ENCODE measurements at places on chromosomes 11 and 22. TPM values are rescaled to one million over a fixed set of nuclear protein-coding genes. Genes with fewer than 3 reads are reported as not detected.

DNA sequence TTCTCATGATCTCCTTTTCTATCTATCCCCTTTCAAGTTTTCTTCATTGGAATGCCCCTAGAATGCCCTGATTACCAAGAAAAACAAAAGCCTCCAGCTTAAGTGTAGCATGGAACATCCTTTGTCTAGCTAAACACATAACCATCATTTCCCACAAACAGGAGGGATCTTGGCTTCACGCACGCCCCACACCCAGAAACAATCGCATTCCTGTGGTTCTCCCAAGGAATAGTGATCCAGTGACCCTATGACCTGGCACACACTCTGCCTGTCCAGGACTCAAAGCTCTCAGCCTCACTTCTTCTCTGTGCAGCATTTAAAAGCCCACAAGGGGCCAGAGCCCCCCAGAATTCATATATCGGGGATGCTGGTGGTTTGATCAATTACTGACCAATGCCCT, 9.3 kb upstream of the POU2AF1 start:
- no peaks in the 10 kb centered on the region for H3K4me1 ChIP-seq
- no peak for DNase-seq
- no peaks in the 10 kb centered on the region for H3K27me3 ChIP-seq
- no peak overlapping the region for H3K27ac ChIP-seq
- H3K4me3 ChIP-seq: no peak overlapping the region

PATE3 gene
- not detected for total RNA-seq

GRCh38 chr22:33461698-33462434, 403.7 kb upstream of the SYN3 start:
- no peaks in the 10 kb centered on the region for H3K27me3 ChIP-seq
- no peaks in the 10 kb centered on the region for H3K36me3 ChIP-seq
- no peak overlapping the region for H3K27ac ChIP-seq
- no peak overlapping the region for H3K4me3 ChIP-seq
- DNase-seq: no peak

DNA sequence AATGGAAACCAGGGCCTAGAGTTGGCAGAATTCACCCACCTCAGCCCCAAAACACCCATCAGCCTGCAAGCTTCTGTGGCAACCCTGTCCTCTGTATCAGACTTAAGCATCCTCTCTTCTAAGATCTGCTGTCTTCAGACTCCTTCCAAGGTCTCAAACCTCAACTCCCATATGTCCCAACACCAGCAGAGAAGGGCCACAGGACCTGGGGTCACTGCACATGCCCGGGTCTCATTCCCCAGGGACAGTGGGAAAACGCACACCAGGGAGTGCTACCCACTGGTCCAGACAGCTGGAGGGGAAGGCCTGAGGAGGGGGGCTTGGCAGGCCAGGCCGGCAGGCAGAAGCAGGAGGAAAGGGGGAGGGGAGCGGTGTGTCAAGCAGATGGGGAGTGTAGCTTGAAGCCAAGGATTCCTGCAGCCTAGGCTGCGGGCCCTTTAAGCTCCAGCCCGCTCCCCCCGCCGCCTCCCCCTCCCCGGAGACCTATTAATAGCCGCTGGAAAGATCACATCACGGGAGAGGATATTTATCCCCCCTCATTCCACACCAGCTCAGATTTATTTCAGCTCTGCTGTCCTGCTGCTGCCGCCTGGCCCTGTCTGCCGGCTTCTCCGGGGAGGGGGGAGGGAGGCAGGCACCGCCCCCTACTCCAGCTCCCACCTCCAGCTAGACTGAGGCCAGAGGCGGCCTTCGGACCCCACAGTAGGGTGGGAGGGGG, 16.7 kb downstream of the BCL9L start:
- peaks cover 68% of the 10 kb centered on the region for H3K4me1 ChIP-seq
- H3K27me3 ChIP-seq: no peaks in the 10 kb centered on the region
- H3K27ac ChIP-seq: peak overlapping the region; percentile 86
- peak overlapping the region; percentile 50 for H3K4me3 ChIP-seq
- DNase-seq: peak; percentile 84

SCYL1 gene
- total RNA-seq: 74.4 TPM

OR52N4 gene
- total RNA-seq: 0.93 TPM

DNA sequence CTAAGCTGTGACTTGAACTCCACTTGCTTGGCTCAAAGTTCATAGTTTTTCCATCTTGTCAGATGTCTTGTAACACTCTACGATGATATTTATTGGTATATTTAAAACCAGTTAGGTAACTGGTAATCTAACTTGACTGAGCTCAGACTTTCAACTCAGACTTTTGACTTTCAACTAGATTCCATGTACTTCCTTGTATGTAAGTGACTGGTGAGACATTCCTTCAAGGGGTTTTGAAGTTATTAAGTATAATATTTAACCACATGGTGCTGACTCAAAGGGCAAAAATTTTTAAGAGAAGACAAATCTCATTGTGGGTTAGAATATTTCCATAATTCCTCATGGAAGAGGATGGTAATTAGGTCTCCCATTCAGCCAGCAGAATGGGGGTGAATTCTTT, 631.3 kb upstream of the ANO5 start:
- H3K4me1 ChIP-seq: no peaks in the 10 kb centered on the region
- H3K27ac ChIP-seq: no peak overlapping the region
- H3K27me3 ChIP-seq: no peaks in the 10 kb centered on the region
- no peaks in the 10 kb centered on the region for H3K36me3 ChIP-seq
- DNase-seq: no peak

GRCh38 chr11:15770798-15771414, 585.4 kb downstream of the SOX6 start:
- DNase-seq: peak; percentile 57
- H3K4me3 ChIP-seq: no peak overlapping the region
- H3K4me1 ChIP-seq: no peaks in the 10 kb centered on the region
- no peak overlapping the region for H3K27ac ChIP-seq

DNA sequence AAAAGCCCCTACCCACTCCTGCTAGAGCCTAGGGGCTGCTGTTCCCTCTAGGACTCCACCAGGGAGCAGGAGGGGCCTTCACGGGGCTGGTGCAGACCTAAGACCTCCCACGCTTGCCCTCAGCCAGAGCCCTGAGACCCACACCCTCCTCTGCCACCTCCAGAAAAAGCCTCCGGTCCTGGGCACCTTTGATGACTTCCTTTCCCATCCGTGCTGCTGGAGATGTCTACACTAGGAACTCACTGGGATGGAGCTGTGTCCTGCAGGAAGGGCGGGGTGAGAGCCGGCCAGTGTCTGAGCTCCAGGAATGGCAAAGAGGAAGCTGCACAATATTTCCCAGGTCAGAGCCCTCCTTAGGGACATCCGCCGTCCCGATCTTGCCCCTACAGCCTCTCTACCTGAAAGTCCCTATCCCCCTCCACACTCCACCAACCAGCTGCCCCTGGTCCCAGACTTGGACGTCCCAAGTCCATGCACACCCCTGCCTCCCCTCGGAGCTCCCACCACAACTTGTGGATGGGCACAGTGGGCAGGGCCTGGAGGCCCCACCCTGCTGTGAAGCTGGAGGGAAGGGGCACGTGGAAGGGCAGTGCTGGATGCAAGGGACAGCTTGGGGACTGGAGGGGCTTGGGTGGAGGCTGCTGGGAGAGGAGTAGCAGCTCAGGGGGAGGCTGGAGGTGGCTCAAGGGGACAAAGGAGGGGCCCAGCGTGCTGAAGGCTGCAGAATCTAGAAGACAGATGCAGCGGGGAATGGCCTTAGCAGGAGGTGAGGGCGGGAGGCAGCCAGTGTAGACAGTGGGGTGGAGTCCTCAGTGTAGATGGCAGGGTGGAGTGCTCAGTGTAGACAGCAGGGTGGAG, 13.5 kb upstream of the LRP5 start:
- H3K4me1 ChIP-seq: peaks cover 19% of the 10 kb centered on the region
- DNase-seq: no peak
- H3K36me3 ChIP-seq: no peaks in the 10 kb centered on the region
- H3K4me3 ChIP-seq: no peak overlapping the region
- no peaks in the 10 kb centered on the region for H3K27me3 ChIP-seq

GRCh38 chr11:2190657-2191471, 19.2 kb upstream of the TH start:
- H3K27ac ChIP-seq: no peak overlapping the region
- H3K4me3 ChIP-seq: no peak overlapping the region
- H3K4me1 ChIP-seq: peaks cover 6% of the 10 kb centered on the region
- no peak for DNase-seq

DNA sequence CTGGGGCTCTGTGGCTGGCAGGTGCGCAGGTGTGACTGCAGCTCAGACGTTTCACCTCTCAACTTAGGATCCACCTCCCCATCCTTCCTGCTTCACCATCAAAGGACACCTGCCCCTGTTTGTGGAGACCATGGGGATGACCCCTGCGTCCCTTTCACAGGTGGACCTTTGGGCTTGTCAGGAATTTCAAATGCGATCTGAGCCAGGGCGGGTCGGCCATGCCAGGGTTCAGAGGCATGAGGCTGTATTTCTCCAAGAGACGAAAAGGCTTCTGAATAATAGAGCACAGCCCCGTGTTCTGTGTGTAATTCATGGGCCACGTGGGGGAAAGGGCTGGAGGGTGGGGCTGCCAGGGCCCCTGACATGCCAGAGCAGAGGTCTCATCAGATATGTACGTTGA, 668.0 kb downstream of the BRD1 start:
- peaks cover 25% of the 10 kb centered on the region for H3K27me3 ChIP-seq
- H3K27ac ChIP-seq: no peak overlapping the region
- no peak overlapping the region for H3K4me3 ChIP-seq

MMP13 gene
- total RNA-seq: not detected

TYMP gene
- 122 TPM for total RNA-seq

- H3K4me3 ChIP-seq: no peak overlapping the region
- DNase-seq: no peak
- peaks cover 3% of the 10 kb centered on the region for H3K4me1 ChIP-seq
- H3K27me3 ChIP-seq: no peaks in the 10 kb centered on the region
- H3K27ac ChIP-seq: no peak overlapping the region
- H3K36me3 ChIP-seq: peaks cover 97% of the 10 kb centered on the region
These were observed 7.9 kb upstream of the AGBL2 start for GRCh38 chr11:47723041-47723440.

PANX2 gene
- 3.0 TPM for total RNA-seq

KRTAP5-2 gene
- not detected for total RNA-seq

C11orf68 gene
- total RNA-seq: 34.7 TPM

DNA sequence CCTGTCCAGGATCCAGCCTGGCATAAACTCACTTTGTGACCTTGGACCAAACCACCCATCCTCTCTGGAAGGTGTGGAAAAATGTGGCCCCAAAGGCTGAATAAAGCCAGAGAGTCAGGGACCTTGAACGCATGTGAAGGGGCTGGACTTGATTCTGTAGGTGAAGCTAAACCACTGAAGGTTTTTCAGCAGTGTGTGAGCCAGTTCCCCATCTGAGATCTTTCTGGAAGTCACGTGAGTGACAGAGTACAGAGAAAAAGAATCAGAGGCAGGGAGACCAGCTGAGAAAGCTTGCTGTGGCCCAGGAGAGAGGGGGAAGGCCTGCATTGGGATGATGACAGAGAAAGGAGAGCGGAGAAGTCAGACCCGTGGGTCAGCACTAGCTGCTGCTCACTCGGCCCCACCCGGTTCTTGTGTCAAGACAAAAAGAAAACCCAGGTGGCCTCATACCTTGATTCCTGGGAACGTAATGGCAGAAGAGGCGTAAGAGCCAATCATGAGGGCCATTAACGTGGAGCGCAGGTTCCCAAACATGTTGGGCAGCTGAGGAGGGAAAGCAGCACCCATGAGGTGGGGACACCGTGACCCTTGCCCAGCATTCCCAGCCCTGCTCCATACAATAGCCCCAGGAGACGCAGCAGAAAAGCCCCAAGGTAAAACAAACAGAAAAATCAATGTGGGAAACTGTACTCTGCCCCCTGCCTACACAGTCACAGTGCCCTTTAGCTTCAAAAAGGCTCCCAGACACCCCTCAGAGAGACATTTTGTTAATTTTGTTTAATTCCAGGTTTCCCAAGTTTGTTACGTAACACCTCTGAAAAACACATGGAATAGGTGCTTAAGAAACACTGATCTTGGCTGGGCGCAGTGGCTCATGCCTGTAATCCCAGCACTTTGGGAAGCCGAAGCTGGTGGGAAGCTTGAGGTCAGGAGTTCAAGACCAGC, 17.9 kb downstream of the SLC43A1 start:
- no peaks in the 10 kb centered on the region for H3K27me3 ChIP-seq
- H3K4me3 ChIP-seq: no peak overlapping the region
- peaks cover 4% of the 10 kb centered on the region for H3K36me3 ChIP-seq
- no peak for DNase-seq

- no peaks in the 10 kb centered on the region for H3K27me3 ChIP-seq
- H3K36me3 ChIP-seq: no peaks in the 10 kb centered on the region
- no peaks in the 10 kb centered on the region for H3K4me1 ChIP-seq
- no peak overlapping the region for H3K4me3 ChIP-seq
These were observed 122.9 kb upstream of the NAV2 start for GRCh38 chr11:19589567-19590260.

TMEM45B gene
- total RNA-seq: 16.4 TPM

DNA sequence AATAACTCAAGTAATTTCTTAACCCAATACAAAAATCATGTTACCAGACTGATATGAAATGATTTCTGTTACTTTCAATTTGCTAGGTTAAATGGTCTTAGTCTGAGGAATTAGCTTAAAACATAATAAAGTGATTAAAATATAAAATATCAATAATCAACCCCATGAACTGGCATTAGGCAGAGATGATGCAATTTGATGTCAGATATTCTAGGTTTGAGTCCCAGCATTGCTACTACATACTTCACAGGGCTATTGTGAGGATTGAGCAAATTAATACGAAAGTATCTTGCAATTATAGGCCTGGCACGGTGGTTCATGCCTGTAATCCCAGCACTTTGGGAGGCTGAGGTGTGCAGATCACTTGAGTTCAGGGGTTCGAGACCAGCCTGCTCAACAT, 66.5 kb downstream of the PICALM start:
- no peak for DNase-seq
- no peak overlapping the region for H3K4me3 ChIP-seq
- no peaks in the 10 kb centered on the region for H3K27me3 ChIP-seq
- H3K27ac ChIP-seq: no peak overlapping the region
- peaks cover 100% of the 10 kb centered on the region for H3K36me3 ChIP-seq

GRCh38 chr11:121551463-121551862, 98.7 kb upstream of the SORL1-AS1 start:
- no peak overlapping the region for H3K4me3 ChIP-seq
- H3K4me1 ChIP-seq: no peaks in the 10 kb centered on the region
- DNase-seq: no peak
- no peaks in the 10 kb centered on the region for H3K27me3 ChIP-seq
- H3K27ac ChIP-seq: no peak overlapping the region

DNA sequence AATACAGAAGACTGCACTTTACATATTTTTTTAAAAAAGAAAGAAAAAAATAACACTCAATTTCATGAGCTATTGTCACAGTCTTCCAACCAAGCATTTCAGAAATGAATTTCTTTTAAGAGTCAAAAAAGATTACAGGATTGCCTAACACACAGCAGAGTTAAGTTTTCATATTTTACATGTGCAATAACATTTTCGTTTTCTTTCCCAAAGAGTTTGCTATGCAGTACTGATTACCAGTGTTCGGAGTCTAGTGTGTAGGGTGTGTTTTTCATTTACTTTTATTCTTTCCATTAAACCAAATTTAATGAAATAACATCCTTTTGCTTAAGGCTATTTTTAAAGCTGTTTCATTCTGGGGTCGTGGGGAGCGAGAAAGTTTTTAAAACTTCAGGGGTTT, 53.2 kb downstream of the MN1 start:
- H3K4me1 ChIP-seq: peaks cover 18% of the 10 kb centered on the region
- no peaks in the 10 kb centered on the region for H3K27me3 ChIP-seq
- DNase-seq: no peak
- H3K27ac ChIP-seq: no peak overlapping the region
- no peaks in the 10 kb centered on the region for H3K36me3 ChIP-seq
- H3K4me3 ChIP-seq: no peak overlapping the region

- H3K27me3 ChIP-seq: peaks cover 31% of the 10 kb centered on the region
- no peaks in the 10 kb centered on the region for H3K4me1 ChIP-seq
- no peak for DNase-seq
- H3K27ac ChIP-seq: no peak overlapping the region
These were observed 44.5 kb downstream of the ZNF280B start for GRCh38 chr22:22463855-22464540.

Measured in upper lobe of right lung (tissue), 1 donor.